ENCODE measurements at places on chromosomes 7 and 10.

GRCh38 chr10:30887839-30888238, 143.8 kb downstream of the ZNF438 start:
- no peak for DNase-seq

DNA sequence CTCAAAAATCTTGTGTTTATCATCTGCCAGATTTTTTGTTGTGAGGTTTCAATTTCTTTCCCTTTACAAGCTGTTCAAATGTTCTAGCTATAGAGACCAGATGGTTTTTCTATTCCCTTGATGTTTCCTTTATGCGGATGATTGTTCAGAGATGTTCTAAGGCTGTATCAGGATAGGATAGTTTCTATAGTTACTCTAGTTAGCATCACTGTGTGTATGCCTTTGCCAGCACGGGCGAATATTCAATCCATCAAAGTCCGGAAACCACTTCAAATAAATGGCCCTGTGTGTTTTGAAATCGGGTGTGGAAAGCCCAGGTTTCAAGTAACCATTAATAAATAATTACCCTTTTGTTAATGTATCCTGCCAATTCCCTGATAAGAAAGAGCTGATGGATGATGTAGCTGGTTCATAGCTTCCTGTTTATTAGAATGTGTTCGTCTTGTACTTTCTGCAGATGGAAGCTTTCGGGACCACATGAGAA, 149.8 kb upstream of the PRKCQ start:
- DNase-seq: no peak

DNA sequence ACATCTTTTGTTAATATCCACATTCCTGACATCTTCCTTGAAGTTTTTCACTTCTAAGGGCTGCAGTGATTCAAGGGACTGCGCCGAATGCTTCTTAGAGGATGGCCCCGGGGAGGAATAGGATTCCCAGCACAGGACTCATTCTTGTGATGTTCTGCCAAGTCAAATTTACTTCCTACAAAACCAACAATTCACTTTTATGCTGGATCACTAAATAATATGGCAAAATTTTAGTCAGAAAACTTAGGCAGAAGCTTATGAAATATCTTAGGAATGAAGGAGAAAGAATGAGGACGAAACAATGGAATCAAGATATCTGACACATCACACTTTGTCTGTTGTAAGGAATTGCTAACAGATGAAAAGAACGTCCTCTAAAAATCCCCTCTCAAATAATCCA, 151.5 kb downstream of the JAZF1 start:
- no peak for DNase-seq

DNA sequence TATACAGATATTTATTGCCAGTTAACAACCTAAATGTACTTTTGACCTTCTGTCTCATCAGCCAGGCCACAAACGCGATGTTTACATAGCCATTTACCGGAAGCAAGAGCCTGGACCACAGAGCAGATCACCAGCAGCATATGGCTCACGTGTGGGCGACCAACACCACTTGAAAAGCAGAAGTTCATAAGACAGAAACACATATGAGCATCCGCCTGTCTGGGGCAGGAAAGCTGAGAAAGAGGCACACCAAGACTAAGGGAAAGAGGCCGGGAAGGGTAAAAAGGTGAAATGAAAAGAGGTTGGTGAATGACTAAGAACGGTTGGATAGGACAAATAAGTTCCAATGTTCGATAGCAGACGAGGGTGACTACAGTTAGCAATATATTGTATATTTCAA, 1.3 kb downstream of the ABCB1 start:
- peak; percentile 48 for DNase-seq

DNA sequence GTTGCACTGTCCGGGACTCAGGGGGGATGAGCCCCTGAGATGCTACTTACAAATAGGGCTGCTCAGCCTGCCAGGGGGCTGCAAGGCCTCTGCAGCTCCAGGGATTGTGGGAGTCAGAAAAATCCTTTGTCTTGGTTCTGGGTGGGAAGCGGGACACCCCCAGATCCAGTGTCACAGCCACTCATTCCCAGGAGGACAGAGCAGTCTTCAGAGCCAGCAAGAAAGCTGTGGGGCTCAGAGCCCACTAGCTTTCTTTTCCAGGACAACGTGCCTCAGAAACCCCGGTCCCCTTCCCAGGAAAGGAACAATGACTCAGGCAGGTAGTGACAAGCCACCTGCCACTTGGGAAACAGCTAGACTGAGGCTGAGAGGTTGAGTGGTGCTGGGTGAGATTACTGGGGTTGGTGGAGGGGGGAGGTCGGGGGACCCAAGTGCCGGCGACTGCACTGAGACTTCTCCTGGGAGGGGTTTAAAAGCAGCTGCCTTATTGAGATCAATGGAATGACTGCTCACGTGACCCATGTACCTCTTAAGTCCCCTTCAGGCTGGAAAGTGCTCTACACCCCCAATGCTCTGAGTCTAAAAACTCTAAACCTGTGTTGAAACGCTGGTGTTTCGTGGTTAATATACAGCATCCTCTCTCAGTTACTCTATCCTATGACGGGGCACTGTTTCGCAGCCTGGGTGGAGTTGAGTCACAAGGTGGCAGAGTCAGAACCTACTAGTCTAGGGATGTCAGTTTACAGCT, 123.6 kb downstream of the UBE2H start:
- no peak for DNase-seq

DNA sequence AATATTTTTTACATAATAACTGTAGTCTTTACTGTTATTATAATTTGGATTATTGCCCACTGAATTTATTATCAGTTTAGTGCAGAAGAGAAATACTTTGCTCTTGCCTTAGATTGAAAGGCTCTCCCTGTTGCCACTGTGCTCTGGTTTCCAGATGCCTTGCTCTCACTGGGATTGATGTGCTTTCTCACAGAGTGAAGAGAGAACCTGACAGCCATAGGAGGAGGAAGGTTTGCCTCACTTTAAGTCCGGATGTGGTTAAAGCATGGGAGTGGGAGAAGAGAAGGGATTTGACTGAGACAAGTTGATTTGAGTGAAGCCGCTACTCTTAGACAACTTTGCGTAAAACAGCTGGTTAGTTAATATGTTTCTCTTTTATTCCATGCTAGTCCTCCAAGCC, 68.2 kb upstream of the RPA3 start:
- DNase-seq: no peak

GRCh38 chr10:67221939-67222494, 296.2 kb downstream of the LRRTM3 start:
- DNase-seq: no peak

DNA sequence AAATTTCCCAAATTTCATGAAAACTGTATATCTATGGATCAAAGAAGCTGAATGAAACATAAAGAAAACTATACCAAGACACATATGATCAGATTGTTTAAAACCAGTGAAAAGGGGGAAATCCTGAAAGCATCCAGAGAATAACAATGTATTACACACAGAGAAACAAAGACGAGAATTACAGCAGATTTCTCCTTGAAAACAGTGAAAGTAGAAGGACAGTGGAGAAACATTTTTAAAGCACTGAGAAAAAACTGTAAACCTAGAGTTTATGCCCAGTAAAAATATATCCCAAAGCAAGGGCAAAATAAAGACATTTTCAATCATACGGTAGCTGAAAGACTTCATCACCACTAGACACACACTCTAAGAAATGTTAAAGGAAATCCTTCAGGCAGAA, 121.0 kb downstream of the DPY19L1 start:
- no peak for DNase-seq

GRCh38 chr10:45593938-45594275, 78.7 kb downstream of the ZFAND4 start:
- no peak for DNase-seq

GRCh38 chr7:44431091-44431608, 59.3 kb downstream of the NUDCD3 start:
- peak; percentile 64 for DNase-seq

- no peak for DNase-seq
These were observed 130.2 kb upstream of the ADAM12 start for GRCh38 chr10:126518218-126519080.

- no peak for DNase-seq
These were observed 7.0 kb upstream of the DYNC2I1 start for GRCh38 chr7:158849442-158849767.

- no peak for DNase-seq
These were observed 38.3 kb upstream of the PTPN12 start for GRCh38 chr7:77498659-77499379.

DNA sequence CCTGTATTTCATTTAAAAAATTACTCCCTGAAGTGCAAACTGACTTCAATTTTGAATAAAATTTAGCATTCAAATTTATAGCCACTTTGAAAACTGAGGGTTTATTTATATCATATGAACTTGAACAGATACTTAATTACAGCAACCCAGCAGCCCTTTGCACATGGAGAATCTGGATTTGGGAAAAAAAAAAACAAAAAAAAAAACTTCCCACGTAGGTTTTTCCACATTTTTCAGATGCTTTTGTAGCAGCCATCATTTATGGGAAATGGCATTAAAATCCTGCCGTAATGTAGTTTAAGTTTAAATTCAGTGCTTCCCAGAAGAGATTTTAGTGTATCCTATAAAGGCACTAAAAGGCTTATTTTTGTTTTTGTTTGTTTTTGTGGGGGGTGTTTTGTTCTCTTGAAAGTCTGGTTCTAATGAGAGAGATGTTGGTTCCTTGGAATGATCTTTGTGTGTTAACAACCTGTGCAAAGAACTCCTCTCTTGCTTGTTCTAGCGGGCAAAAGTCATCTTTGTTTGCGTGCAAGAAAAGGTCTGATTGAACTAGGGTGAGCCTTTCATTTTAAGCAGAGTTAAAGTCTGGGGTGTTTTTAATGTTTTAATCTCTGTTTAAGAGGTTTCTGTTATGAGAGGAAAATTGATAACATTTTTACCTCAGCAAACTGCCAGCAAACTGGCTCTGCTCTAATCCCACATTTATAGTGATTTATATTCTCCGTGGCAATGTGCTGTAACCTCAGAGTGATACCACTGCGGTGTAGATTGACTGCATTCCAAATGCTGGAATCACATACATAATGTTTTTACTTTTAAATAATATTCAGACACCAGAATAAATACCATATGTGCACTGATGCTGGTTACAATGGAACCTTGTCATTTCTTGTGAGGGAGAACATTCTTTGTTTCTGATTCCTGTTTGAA, 105.5 kb downstream of the WNT2 start:
- DNase-seq: no peak

DNA sequence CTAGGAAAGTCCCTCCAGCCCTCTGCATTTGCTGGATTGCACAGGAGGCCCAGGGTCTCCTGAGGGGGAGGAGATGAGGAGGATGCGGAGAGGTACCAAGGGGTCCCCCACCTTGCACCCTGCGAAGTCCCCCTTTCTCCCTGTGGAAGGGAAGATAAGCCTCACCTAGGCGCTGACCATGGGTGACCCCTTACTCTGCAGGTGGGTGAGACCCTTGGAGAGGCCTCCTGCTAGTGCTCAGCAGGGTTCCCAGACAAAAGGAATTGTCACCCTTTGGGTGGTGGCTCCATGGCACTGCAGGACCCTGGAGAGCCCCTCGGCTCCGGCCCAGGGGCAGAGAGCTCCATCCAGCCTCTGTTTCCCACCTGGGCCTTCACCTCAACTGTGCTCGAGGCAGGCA, 107.0 kb upstream of the RET start:
- no peak for DNase-seq

DNA sequence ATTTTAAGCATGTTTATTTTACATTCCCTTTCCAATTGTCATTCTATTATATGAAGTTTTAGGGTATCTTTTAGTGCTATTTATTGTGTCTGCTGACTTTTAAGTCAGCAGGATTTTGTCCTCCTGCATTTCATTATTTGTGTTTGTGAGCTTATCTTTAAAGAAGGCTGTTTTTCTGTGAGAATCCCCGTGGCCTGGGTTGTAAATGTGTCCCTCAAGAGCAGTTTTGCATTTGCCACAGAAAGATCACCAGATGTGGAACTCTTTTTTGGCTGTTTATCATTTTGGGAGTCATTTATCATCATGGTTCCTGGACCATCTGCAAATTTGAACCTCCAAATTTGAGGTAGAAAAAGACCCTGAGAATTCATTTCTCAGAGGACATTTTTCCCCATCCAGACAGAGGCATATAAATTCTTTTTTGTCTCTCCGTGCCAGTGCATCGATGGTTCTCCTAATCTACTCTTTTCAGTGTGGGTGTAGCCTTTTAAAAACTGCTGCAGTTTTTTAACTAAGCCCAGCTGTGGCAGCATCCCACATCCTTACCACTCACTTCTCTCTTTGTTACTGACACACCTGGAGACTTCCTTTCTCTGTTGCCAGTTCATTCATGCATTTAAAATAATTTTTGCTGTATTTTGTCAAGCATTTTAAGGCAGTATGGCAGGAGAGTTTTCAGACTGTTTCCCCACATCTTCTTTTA, 20.1 kb upstream of the MTURN start:
- DNase-seq: no peak

GRCh38 chr7:51146816-51147586, 169.6 kb downstream of the COBL start:
- no peak for DNase-seq

GRCh38 chr7:63899691-63900393, 98.8 kb upstream of the ZNF722 start:
- no peak for DNase-seq

DNA sequence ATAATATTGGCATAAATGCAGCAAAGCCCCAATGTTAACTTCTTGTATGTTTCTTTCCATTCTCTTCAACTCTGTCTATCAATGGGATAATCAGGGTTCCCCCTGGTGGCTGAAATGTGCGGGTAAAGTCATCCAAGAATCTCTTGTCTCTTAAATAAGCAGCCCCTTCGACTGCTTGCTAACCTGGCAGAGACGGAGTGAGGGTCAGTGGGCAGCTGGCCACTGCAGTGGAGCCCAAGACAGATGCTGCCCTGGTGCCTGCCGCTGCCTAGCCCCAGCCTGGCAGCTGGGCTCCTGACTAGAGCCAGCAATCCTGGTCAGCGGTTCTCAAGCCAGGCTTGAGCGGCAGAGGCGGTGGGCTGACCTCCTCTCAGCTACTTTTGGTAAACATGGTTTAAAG, 248.9 kb downstream of the COBL start:
- no peak for DNase-seq

DNA sequence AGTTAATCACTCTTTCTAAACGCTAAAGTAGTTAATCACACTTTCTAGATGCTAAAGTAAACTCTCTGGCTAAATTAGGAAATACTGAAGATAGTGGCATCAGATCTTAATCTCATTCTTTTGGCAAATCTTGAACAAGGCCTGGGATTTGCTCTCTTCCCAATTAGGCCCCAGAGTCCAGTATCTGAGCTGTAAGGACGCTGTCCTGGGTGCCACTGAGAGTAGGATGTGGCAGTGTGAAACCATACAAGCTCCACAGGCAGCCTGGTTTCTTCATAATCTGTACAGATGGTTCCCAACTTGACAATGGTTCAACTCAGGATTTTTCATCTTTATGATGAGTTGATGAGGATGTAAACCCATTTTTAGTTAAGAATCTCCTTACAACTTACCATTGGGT, 36.9 kb downstream of the GRB10 start:
- no peak for DNase-seq

DNA sequence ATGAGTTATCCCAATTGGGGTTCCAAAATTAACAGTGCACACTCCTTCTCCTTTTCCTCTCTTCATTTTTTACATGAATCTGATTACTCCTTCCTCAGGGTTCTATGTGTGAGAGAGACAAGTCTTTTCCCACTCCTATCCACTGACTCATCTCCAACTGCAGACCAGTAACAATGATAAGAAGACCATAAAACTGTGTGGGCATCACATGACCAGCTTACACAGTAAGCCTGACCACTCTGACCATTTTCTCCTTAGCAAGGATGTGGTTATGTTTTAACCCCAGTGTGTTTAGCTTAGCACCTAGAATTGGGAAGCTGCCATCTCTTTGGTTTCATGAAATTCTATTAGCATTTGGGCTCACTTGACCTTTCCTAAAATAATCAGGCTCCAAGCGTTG, 145.0 kb upstream of the CALCR start:
- DNase-seq: no peak

GRCh38 chr7:91375378-91375777, 111.1 kb downstream of the FZD1 start:
- no peak for DNase-seq

- DNase-seq: no peak
These were observed 21.0 kb downstream of the SFMBT2 start for GRCh38 chr10:7389844-7390243.

All from GM19239 (cell line).